G401 (cell line): ENCODE measurements at places on chromosomes 4 and X.
A peak's percentile ranks its signal among the peaks of the same experiment; 100 is the strongest.

DNA sequence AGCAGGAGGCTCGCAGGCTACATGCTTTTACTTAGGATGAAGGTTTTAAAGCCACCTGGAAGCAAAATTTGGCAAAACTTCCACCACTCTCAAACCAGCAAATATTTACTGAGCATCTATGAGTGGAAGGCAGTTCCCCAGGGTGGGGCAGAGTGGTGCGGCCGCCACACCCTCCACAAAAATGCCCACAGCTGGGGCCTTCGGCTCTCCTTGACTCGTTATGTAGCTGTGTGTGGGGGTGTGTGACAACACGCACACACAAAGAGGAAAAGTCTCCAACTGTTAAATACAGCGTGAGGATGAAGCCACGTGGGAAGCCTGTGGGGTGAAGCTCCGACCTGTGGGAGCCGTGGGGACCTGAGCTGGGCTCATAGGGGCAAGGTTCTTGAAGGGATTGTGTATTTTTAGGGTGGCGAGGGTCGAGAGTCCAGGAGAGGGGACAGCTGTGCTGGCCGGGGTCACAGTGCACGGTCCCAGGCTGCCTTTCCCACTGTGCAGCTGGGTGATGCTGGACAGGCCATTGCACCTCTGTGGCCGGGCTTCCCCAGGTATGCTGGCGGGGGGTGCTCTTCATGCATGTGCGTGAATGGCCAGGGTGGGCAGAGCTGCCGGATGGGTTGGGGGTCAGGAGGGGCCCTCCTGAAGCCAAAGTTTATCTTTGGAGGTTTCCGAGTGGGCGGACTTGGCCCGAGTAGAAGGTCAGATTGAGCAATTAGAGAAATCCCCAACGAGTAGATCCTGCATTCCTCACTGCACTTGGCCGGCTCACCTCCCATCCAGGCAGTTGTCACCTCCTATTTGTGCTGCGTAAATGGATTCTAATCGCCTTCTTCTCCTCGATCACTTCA lies 25.4 kb downstream of the SORCS2 start:
- DNase-seq: no peak

DNA sequence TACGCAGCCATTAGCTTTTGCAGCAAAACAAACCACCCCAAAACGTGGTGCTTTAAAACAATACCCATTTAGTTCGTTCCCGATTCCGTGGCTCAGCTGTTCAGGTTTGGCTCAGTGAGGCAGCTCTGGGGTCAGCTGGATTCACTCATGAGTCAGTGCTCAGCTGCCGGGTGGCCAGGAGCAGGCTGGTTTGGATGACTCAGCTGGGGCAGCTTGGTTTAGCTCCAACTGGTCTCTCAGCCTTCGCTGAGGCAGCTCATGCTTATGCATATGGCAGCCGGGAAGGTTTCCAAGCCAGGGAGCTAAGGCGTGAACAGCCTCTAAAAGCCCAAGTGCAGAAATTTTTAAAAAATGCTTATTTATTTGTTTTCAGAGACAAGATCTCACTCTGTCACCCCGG lies 13.3 kb upstream of the CD99 start:
- DNase-seq: peak; percentile 29

- no peak for DNase-seq
Observed at GRCh38 chr4:45646885-45647590, 476.8 kb downstream of the GABRG1 start.

- no peak for DNase-seq
Observed at GRCh38 chrX:130831347-130831722, 71.7 kb downstream of the ENOX2 start.

- no peak for DNase-seq
Observed at GRCh38 chrX:136452614-136453013, 35.1 kb upstream of the BRS3 start.

GRCh38 chrX:136736690-136737089 lies 44.0 kb downstream of the ARHGEF6 start:
- no peak for DNase-seq

GRCh38 chr4:94430406-94430805 lies 21.3 kb upstream of the PDLIM5 start:
- no peak for DNase-seq

DNA sequence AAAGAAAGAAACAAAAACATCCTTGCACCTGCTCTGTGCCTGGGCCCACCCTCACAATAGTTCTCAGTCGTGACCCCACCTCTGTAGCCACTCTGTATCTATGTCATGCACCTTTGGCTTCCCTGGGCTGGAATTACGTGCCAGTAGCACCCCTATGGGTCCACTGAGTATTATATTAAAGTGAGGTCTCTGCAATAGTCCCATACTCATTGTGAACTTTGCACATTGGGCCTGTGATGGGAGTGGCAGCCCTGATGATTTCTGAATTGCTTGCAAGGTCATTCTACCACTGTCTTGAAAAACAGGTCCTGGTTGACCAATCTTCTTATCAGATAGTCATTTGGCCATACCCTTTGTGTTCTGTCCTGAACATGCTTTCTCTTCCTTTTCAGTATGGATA lies 1012.1 kb downstream of the RAB28 start:
- no peak for DNase-seq

GRCh38 chr4:54661686-54662085 lies 3.9 kb downstream of the KIT start:
- no peak for DNase-seq

- no peak for DNase-seq
Observed at GRCh38 chr4:180280076-180280475, 1963.1 kb upstream of the TENM3 start.

DNA sequence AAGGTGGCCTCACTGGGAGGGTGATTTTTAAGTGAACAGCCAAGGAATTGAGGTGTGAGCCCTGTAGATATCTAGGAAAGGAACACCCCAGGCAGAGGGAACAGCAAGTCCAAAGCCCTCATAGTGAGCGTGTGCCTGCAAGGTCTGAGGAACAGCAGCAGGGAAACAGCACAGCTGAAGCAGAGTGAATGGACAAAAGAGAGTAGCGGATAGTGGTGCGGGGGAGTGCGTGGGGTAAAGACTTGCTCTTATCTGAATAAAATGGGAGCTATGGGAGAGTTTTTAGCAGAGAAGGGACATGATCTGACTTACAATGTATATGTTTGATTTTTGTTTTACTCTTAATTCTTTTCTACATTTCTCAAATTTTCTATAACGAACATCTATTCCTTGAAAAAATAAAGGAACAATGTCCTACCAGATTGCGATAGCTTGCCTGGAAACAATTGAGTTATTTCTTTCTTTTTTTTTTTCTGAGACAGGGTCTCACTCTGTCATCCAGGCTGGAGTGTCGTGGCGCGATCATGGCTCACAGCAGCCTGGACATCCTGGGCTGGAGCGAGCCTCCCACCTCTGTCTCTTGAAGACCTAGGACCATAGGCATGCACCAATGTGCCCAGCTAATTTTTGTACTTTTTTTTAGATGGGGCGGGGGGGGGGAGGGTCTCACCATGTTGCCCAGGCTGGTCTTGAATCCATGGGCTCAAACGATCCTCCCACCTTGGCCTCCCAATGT lies 19.5 kb upstream of the HADH start:
- DNase-seq: no peak

GRCh38 chrX:98654565-98654964 lies 1755.5 kb downstream of the PCDH19 start:
- DNase-seq: no peak

DNA sequence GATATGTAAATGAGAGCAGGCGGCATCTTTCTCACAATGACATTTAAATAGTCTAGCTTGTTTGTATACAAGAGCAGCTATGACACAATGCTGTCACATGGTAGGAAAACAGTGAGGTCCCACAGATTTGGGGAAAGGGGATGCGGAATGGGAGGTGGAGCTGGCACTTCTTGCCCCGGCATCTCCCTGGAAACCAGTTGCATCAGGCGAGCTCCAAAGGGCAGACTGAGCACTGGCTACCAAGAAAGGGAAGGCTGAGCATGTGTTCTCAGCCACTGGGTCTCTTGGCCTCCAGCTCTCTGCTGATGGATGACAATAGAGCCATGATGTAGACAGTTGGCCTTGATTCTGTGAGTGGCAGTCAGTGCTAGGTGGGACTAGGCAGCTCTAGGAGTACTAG lies 109.0 kb downstream of the UCHL1 start:
- peak; percentile 37 for DNase-seq

GRCh38 chr4:40923316-40924095 lies 173.8 kb downstream of the NSUN7 start:
- DNase-seq: peak; percentile 97

DNA sequence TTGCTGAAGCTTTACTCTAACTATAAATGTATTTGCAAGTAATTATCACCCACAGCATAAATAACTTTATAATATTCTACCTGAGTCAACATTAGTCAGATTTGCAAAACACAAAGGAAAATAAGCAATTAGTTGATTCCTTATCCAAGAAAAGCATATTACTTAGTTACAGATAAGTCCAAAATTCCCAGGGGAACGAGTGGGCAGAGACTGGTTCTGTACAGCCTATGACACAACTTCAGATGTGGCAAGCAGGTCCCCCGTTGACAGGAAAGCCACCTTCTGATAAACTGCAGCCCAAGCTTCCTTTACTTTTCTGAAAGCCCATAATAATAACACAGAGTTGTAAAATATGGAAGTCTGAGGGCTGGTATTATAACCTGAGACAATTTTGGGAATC lies 62.4 kb upstream of the NDP start:
- DNase-seq: no peak

DNA sequence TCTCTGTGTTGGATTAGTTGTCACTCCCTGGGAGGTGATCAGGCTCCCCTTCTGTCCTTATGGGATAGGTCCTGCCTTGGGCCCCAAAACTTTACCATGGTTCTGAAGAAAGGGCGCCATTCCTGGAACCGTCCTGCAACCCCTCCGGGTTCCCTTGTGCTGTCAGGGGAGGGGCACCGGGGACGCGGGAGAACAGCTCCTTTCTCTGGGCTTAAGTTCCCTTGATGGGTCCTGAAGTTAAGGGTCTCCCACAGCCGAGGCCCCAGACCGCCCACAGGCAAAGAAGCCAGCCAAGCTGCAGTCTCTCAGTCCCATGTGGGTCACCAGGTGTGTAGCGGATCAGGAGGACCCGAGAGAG lies 44.8 kb downstream of the UGT2A3 start:
- DNase-seq: no peak

DNA sequence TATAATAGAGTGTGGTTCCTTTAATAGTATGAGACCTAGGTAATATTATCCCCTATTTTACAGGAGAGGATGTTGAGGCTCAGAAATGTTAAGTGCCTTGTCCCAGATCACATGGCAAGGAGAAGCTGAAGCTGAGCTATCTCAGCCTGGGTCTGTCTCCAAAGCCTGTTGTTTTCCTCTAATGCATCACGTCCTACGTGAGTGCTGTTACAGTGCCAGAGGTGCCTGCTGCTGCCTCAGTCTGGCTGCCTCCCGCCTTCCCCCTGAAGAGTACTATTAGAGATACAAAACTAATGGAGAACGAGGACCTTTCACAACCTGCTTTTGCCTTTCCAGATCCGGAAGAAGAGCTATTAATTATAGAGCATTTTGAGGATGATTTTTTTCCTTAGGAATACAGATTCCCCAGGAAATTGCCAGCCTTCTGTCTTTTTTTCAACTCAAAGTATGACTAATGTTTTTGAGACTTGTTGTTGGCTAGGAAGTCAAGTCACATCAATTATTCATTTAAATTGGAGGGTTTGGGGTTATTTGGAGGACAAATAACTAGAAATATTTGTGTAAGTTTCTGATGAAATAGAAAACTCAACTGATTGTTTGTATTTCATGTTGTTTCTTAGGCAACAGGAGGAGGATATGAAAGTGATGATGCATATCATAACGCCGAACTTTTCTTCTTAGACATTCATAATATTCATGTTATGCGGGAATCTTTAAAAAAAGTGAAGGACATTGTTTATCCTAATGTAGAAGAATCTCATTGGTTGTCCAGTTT lies 43.9 kb upstream of the MTMR1 start:
- DNase-seq: peak; percentile 7

DNA sequence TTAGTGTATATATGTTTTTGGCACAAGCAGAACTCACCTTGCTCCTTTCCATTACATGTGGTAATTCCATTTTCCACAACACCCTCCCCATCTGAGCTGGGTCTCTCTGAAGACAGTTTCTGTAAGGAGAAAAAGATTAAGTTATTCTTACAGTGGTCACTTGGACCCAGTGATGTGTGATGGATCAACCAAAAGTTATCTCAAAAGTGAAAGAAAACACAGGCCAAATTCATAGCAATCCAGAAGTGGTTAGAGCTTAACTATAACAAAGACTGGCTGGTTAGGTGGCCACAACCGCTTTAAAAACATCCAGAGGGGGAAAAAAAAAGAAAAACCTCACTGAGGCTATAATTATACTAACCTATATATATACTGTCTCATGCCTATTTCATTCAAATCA lies 123.7 kb downstream of the AFAP1 start:
- DNase-seq: no peak

- no peak for DNase-seq
Observed at GRCh38 chr4:48668254-48669017, 111.6 kb downstream of the FRYL start.
